ENCODE measurements at places on chromosomes 12 and 14.

DNA sequence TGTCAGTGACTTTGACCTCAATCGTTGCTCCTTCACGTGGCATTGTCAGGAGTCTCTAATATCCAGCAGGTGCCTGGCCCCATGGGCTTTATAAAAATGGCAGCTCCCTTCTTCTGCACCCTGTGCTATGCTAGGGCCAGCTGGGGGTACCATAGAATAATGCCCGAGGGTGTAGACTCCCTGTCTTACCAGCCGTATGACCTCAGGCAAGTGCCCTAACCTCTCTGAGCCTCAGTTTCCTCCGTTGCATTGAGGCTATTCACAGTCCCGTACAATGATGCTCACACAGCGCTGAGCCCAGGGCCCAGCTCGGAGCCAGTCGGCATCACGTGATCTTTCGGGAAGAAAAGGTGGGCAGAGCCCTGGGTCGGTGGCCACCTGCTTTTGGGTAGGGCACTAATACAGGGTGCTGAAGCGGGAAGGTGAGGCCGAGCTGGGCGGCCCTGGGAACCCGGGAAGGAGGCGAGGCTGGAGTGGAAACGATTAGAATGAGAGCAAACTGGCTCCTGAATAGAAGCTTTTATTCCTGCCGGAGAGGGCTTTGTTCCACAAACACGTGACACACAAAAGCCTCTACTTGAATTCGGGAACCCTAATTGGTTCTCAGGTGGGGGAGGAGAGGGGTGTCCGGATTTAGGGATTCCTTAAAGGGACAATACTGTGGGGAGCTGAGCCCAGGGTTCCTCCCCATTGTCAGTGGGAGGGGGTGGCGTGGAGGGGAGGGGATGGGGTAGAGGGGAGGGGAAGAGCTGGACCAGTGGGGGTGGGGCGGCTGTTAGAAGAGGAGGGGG, 19.9 kb upstream of the MSI1 start:
- no peaks in the 10 kb centered on the region for H3K36me3 ChIP-seq
- no peak overlapping the region for H3K27ac ChIP-seq
- no peak for DNase-seq
- no peak overlapping the region for H3K4me3 ChIP-seq

DNA sequence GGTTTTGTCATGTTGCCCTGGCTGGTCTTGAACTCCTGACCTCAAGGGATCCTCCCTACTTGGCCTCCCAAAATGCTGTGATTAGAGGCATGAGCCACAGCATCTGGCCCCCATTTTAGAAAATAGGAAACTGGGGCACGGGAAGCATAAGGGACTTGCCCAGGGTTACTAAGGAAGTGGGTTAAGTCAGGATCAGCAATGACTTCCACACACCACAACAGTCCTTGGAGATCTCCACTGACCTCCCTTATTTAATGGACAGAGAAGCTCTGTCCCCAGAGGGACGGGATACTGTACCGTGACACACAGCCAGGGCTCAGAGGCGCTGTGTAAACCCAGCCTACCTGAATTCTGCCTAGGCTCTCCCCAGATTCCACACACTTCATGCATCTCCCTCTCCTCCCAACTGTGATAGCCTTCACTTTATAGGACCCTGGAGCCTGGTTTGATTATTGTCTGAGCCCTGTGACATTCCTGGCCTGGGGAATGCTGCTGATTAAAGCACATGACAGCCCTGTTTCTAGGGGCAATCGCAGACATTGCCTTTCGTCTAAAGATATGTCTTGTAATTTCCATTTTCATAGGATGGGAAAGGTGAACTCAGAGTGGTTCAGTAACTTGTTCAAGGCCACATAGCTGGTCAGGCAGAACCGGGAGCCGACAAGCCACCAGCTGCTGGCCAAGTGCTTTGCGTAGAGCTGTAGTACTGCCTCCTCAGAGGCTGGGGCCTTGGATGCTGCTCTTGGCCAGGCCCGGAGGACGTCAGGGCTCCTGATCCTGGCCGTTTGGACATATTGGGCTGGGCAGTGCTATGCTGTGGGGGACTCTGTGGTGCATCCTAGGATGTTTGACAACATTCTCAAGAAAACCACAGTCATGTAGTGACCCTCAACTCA, 20.8 kb downstream of the SERPINA1 start:
- H3K27me3 ChIP-seq = no peaks in the 10 kb centered on the region
- H3K27ac ChIP-seq = no peak overlapping the region
- no peaks in the 10 kb centered on the region for H3K36me3 ChIP-seq
- no peak for DNase-seq
- H3K4me1 ChIP-seq = no peaks in the 10 kb centered on the region

GRCh38 chr14:82451675-82452074, 918.0 kb upstream of the SEL1L start:
- H3K4me3 ChIP-seq = no peak overlapping the region
- DNase-seq = no peak
- H3K27ac ChIP-seq = no peak overlapping the region
- H3K27me3 ChIP-seq = no peaks in the 10 kb centered on the region
- H3K4me1 ChIP-seq = no peaks in the 10 kb centered on the region

DNA sequence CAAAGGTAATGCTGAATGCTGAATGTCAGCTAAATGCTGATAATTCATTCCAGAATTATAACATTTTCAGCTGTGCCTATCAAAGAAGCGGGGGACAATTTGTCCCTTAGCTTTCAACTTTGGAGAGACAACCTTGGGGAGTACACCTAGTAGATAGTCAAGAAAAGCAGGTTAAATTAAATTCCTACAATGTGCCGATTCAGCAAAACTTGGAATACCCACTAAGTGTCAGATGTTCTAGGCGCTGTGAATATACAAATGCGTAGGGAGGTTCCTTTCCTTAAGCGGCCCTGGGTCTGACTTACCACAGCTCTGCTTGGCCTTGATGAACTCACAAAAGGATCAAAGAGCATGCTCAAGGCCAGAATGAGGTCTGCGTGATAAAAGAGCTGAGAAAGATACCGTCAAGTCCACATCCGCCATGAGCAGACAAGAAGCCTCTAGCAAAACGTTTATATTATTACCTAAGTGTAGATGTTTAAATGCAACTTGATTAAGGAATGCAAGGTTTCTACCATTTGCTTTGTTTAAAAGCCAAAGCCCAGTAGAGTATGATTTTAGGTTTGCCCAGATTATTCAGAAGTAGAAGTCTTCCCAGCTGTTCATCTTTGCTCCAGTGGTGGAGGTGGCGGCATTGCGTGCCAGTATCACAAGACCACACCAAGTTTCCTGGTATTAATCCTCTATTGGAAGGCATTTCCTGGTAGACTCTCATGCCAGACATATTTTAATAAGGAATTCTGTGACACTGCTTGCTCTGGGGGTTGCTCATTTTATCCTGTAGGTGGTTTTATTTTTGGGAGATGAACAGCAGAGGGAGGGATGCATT, 368.6 kb downstream of the DPF3 start:
- no peaks in the 10 kb centered on the region for H3K27me3 ChIP-seq
- H3K36me3 ChIP-seq = no peaks in the 10 kb centered on the region
- H3K4me1 ChIP-seq = no peaks in the 10 kb centered on the region
- no peak for DNase-seq

DNA sequence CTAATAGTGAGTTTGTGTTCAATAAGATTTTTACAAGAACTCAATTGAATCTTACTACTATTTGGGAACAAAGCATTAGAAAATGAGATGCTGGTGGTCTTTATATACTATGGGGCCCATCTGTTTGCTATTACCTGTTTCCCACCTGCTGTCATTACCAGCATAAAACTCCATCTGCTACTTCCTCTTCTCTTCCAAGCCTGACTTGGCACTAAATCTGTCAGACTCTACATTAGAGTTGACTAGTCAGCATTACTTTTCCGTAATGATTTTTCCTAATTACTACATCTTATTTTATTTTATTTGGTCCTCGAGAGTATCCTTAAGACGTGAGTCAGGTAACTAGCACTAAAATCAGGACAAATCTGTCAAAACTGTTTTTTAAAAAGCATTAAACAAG, 68.1 kb upstream of the KRR1 start:
- no peaks in the 10 kb centered on the region for H3K27me3 ChIP-seq
- no peaks in the 10 kb centered on the region for H3K4me1 ChIP-seq
- no peak overlapping the region for H3K4me3 ChIP-seq
- H3K27ac ChIP-seq = no peak overlapping the region
- DNase-seq = no peak
- H3K36me3 ChIP-seq = no peaks in the 10 kb centered on the region

- DNase-seq = no peak
- H3K4me3 ChIP-seq = no peak overlapping the region
- H3K4me1 ChIP-seq = no peaks in the 10 kb centered on the region
- H3K27ac ChIP-seq = no peak overlapping the region
- no peaks in the 10 kb centered on the region for H3K27me3 ChIP-seq
- H3K36me3 ChIP-seq = no peaks in the 10 kb centered on the region
Measured at GRCh38 chr12:30110958-30111586, 327.3 kb upstream of the TMTC1 start.

DNA sequence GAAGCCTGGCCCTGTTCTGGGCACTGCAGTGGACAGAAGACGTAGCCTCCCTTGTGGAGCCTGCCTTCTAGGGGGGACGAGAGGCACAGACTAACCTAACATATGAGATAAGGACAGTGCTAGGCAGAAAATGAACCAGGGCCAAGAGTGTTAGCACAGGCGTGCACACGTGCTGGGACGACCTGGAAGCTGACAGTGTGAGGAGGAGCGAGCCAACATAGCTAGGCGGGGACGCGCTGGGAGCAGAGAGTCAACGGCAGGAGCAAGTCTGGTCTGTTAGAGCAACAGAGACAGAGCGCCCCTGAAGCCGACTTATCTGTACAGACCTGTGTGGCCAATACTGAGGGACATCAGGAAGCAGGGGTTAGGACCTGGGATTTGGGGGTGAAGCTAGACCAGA, 8.0 kb downstream of the PXMP2 start:
- no peak overlapping the region for H3K27ac ChIP-seq
- no peaks in the 10 kb centered on the region for H3K36me3 ChIP-seq
- no peaks in the 10 kb centered on the region for H3K27me3 ChIP-seq
- H3K4me1 ChIP-seq = no peaks in the 10 kb centered on the region

DNA sequence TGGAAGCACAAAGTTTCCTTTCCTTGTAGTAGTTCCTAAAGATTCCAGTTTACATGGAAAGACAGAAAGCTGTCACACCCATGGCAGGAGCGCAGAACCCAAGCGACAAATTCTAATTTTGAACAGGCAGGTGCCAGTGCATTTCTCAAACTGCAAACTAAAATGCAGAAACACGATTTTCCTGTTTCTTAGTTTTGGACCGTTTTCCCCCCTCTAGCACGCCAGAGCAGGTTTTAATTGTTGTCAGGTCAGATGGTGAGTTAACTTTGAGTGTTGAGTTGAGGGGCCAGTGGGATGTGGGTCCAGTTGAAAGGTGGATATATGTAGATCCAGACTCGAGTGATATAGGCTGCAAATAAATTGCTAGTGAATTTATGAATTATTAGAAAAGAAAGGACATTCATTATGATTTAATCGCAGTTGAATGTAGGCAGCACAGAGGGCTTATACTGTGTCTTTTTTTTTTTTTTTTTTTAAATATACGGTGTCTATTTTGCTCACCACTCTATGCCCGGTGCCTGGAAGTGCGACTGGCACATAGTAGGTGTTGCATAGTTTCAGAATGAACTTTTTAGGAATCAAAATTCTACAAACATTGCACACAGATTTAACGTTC, 909 bp upstream of the ETFBKMT start:
- peaks cover 21% of the 10 kb centered on the region for H3K36me3 ChIP-seq
- no peak for DNase-seq
- H3K4me3 ChIP-seq = peak overlapping the region; percentile 68
- H3K27ac ChIP-seq = peak overlapping the region; percentile 94
- peaks cover 4% of the 10 kb centered on the region for H3K4me1 ChIP-seq

DNA sequence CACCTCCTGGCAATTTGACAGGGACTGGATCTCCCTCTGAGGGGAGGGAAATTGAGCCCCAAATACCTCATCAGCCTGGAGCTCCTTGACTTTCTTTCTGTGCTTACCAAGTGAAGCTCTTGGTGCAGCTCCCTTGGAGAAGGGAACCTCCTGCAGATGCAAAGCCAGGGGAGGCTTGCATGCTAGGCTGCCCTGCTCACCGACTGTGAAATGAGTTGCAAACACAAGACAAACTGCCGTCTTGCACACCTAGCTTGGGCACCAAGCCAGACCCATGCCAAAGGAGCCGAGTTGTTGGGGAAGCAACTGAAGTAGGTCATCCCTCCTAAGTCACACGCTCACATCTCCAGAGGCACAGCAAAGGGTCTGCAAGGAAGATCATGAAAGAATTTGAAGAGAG, 95.2 kb downstream of the GTF2A1 start:
- H3K27me3 ChIP-seq = no peaks in the 10 kb centered on the region
- H3K36me3 ChIP-seq = no peaks in the 10 kb centered on the region
- no peak overlapping the region for H3K4me3 ChIP-seq
- DNase-seq = no peak
- no peaks in the 10 kb centered on the region for H3K4me1 ChIP-seq

DNA sequence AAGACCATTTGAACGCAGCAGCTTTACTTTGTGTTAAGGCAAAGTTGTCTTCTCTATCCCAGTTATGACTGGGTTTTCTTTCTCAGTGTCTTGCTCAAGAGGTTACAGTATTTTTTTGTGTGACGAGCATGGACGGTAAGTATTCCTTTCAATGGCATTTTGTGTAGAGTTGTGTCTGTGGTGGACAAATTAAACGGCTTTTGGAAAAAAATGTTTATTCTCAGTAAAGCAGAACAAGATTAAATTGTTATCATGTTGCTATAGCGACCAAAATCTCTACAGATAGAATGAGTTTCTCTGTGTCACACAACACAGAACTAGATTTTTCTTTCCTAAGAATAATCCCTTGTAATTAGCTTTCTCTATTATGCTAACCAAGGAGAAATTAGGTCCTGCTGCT, 417.1 kb downstream of the AEBP2 start:
- no peaks in the 10 kb centered on the region for H3K4me1 ChIP-seq
- H3K36me3 ChIP-seq = no peaks in the 10 kb centered on the region
- DNase-seq = no peak
- no peaks in the 10 kb centered on the region for H3K27me3 ChIP-seq
- no peak overlapping the region for H3K4me3 ChIP-seq
- H3K27ac ChIP-seq = no peak overlapping the region

All from psoas muscle (tissue), 8 donors.